ENCODE measurements at places on chromosomes 16 and 17.

GRCh38 chr16:69814561-69814960 lies 52.4 kb downstream of the WWP2 start:
- no peak for DNase-seq

DNA sequence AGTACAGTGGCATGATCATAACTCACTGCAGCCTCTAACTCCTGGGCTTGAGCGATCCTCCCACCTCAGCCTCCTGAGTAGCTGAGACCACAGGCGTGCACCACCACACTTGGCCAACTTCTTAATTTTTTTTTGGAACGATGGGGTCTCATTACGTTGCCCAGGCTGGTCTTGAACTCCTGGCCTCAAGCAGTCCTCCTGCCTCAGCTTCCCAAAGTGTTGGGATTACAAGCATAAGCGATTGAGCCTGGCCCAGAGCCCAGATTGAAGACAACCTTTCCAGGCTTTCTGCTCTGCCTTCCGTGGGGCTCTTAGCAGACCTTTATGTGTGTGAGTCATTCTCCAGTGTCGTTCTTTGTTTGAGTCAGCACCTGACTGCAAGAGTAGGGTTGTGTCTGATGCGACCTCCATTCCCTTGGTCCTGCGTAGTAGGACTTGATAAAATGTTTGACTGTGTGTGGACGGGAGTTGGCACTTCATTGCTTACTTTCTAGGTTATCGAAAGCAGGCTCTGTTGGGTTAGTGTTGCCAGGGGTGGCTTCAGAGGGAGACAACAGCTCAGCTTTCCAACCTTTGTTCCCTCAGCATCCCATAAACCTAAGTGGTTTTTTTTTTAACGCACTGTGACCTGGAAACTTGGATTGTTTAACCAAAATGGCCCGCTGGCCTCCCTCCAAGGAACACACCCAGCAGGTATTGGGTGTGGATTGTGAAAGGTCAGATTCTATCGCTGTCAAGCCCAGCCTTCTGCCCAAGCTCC lies 26.4 kb downstream of the EEF2K start:
- DNase-seq: no peak

DNA sequence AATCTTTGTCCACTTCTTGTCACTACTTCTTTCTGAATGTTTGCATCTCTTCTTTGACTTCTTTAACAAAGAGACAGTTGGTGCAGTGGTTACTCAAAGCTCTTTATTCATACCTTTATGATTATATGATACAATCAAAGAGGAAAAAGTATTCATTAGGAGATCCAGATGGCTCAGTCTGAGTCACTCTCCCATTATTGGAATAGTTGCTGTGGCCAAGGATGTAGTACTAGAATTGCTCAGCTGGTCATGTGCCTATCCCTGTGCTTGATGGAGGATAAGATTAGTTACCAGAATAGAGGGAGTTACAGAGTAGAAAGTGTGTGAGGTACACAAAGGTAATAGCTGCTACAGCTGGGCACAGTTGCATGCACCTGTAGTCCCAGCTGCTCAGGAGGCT lies 18.3 kb downstream of the BCAS3 start:
- no peak for DNase-seq

DNA sequence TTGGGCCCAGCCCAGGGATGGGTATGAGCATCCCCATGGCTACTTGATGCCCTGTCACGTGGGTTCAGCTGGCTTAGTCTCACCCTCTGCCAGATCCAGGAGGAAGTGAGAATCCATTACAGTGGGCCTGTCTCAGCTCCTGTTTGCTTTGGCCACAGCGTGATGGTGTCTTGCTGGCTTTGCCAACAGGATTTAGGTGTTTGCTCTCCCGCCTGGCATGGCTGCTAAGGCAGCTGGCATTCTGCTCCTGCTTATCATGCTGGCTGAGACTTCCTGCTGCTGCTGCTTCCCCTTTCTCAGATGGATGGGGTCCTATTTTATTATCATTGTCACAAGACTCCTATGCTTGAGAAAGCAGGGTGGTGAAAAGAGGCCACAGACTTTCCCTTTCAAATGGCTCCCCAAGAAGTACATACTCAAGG lies 28.3 kb upstream of the HOXB13 start:
- no peak for DNase-seq

Measured in NAMALWA (cell line).